ENCODE measurements at places on chromosomes 4 and X. TPM values are rescaled to one million over a fixed set of nuclear protein-coding genes. Genes with fewer than 3 reads are reported as not detected.

Gene LANCL3
- total RNA-seq = not detected

Gene TMEM128
- total RNA-seq = 11.5 TPM

Gene DDIT4L
- total RNA-seq = 0.21 TPM

Gene EXOSC9
- total RNA-seq = 24.6 TPM

Gene MRFAP1
- total RNA-seq = 272 TPM

Gene MAGEA1
- 0.05 TPM for total RNA-seq

Gene FREM3
- not detected for total RNA-seq

Gene ARHGEF9
- 5.6 TPM for total RNA-seq

Gene LDOC1
- total RNA-seq = 91.3 TPM

Gene STAP1
- total RNA-seq = not detected

Gene NAP1L5
- total RNA-seq = 2.4 TPM

Gene ADH6
- not detected for total RNA-seq

Gene MYOZ2
- not detected for total RNA-seq

Gene ATP1B4
- not detected for total RNA-seq

Gene HPGDS
- total RNA-seq = not detected
